ENCODE measurements at places on chromosomes 2 and 18. TPM values are rescaled to one million over a fixed set of nuclear protein-coding genes. Genes with fewer than 3 reads are reported as not detected.

GRCh38 chr2:226825056-226825455 lies 10.8 kb upstream of the RHBDD1 start:
- DNase-seq = no peak

- no peak for DNase-seq
These were observed 374.8 kb upstream of the TRIB2 start for GRCh38 chr2:12341920-12342319.

DNA sequence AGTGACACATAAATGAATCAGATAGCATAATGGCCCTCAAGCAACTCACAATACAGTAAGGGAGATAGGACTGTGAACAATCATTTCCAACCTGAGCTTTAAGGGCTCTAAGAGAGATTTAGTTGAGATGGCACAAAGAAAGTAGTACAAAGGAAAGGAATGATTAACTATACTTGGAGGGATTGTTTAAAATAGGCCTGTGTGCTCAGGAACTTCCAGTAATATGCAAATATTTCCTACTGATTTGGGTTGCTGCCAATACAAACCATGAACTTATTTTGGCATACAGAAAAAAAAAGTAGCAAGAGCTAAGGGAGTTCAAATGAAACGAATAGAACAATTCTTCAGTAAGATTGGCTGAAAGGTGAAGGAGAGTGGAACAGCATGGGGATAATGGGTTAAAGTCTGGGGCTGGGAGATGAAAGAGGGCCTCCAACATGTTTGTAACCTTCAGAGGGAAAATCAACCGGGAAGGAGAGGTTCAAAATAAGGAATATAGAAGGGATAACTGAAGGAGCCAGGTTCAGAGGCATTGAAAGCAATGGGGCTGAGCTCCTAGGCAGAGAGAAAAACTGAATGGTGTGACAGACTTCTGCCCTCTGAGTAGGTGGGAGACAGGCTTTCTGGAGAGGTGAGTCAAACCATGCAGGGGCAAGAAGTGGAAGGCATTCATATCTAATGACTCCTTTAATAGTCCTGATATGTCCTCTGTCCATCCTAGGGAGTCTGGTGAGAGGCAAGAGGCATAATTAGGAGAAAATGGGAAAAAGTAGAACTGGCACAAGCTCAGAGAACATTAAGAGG lies 83.5 kb downstream of the DNAH7 start:
- no peak for DNase-seq

DNA sequence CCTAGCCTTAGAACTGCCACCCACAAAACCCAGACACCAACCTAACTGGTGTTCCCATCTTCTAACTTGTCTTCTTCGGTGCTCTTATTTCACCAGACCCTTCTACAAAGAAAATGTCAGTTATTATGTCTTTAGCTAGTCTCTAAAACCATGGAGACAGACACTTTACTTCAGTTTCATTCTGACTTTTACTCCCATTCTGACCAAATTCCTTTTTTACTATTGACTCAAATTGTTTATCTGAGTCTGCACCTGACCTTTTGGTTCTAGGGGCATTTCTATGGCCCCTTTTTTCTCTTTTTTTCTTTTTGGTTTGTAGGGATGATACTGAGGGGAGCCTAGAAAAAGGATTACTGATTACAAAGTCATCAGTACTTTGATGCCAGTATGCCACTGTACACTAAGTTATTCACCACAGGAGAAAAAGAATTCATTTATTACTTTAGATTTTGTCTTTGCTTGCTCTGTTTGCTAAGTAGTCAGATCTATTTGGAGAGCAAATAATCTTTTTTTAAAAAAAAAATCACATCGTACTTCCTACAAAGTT lies 6.8 kb upstream of the SLC1A4 start:
- peak; percentile 31 for DNase-seq

- DNase-seq = no peak
These were observed 18.3 kb upstream of the CNOT11 start for GRCh38 chr2:101234169-101234938.

DNA sequence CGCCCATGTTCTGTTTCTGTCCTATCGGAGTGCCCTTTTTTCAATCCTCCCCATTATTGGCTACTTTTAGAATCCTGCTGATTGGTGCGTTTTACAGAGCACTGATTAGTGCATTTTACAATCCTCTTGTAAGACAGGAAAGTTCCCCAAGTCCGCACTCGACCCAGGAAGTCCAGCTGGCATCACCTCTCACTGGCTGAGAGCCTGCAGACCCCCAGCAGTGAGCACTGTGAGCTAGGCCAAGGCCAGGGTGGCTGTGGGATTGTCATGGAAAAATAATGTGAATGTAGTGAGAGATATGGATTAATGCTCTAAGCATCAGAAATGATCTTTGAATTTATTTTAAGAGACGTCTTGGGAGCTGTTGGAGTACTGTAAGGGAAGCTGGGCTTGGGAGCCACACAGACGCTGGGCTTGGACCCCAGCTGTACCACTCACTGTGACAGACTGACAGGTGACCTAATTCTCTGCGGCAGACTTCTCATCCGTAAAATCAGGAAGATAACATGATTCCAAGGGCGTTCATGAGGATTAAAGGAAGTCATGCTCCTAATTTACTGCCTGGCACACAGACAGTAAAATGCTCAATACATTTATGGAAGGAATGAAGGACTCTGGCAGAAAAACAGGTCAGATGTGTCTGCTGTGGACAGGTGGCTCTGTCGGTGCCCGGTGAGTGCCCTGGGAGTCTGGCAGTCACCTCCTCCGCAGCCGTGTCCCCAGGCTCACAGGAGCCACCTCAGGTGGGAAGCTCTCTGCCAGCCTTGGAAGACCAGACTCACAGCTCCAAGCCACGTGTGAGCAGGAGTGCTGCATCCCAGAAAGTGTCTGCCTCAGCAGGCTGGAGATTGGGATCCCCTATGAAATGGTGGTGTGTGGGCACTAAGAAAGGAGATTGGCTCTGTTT lies 105.5 kb downstream of the FAM168B start:
- no peak for DNase-seq

- DNase-seq = no peak
These were observed 140.5 kb upstream of the PELI1 start for GRCh38 chr2:64284751-64285150.

DNA sequence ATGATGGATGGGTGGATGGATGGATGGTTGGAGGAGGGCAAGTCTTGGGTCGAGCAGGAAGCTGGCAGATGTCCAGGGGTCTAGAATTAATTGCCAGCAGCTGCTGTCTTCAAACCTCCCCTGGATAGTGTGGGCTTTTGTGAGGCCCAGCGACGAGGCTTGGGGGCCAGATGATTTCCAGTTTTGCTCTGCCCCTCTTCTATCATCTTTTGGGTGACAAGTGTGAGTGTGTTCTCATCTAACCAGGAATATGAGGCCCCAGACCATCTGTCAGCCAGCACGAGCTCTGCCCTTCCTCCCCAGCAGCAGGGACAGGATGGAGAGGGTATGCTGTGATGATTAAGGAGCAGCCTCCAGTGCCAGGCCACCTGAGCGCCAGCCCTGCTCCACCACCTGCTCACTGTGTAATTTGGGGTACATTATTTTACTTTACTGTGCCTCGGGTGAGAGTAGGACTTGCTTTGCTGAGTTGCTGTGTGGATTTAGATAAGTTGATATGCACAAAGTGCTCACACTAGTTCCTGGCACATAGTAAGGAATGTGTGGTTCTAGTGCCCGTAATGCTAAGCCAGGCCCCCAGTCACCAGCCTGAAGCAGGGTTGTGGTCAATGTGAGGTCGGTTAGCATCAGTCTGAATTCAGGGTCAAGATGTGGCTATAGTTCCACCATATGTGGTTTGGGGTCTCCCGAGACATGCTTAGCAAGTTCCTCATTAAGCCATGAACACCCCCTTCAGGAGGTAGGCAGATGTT lies 251.1 kb downstream of the CYP26B1 start:
- DNase-seq = no peak

DNA sequence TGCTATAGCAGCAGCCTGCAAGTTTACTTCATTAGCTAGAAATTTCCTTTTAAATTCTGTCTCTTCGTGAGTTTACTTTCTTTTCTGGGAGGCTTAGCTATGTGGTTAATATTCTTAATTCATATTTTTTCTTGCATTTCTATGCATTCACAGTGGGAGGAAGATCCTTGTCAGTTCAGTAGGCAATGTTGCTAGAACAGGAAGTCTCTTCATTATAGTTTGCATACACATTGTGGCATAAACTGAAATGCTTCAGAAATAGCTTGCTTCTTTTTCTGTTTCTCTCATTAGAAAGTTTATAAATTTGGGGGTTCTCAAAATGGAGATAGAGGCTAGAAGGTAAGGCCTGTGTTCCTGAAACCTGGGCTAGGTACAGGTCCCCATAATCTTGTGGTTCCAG lies 8.1 kb upstream of the ARHGAP15 start:
- DNase-seq = no peak

GRCh38 chr2:16729335-16729734 lies 63.7 kb upstream of the CYRIA start:
- peak; percentile 17 for DNase-seq

DNA sequence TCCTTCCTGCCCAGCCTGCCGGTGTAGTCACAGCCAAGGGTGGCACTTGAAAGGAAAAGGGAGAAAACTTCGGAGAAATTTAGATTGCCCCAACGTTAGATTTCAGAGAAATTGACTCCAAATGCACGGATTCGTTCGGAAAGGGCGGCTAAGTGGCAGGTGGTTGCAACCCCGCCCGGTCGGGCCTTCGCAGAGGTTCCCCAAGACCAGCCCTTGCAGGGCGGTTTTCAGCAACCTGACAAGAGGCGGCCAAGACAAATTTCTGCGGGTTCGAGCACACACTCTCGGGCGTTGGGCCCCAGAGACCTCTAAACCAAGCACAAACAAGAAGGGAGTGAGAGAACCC lies 4.8 kb downstream of the ONECUT2 start:
- peak; percentile 12 for DNase-seq

DNA sequence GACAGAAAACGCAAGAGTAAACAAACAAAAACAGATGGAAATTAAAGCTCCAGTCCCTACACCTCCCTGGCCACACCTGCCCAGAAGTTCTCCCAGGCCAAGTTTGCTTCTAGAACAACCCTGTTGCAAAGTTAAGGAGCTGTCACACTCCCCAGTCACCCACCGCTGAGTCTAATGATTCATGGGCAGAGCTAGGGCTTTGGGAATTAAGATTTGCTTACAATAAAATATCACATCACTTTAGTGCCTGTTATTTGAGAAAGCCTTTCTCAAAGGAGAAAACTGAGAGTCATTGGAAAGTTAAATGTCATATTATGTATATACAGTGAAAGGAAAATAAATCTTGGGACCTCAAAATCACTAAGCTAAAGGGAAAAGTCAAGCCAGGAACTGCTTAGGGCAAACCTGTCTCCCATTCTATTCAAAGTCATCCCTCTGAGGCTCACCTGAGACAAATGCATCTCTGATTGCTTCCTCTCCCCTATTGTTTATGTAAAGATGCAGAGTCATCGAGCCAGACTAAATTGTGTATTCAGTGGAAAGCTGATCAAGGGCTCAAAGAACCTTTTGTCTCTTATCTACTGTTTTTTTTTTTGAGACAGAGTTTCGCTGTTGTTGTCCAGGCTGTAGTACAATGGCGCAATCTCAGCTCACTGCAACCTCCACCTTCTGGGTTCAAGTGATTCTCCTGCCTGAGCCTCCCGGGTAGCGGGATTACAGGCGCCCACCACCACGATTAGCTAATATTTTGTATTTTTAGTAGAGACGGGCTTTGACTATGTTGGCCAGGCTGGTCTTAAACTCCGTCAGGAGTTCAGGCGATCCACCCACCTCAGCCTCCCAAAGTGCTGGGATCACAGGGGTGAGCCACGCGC lies 2.8 kb downstream of the CRYGB start:
- no peak for DNase-seq

The AQP12A gene
- total RNA-seq = not detected

The KIF1A gene
- total RNA-seq = 4.6 TPM

The AOX1 gene
- total RNA-seq = 0.65 TPM

The PROM2 gene
- 0.44 TPM for total RNA-seq

The CDH7 gene
- not detected for total RNA-seq

The SULT6B1 gene
- not detected for total RNA-seq

The ANKRD30B gene
- not detected for total RNA-seq

The DPP4 gene
- 22.4 TPM for total RNA-seq

The DSG1 gene
- total RNA-seq = not detected

The ETAA1 gene
- total RNA-seq = 17.1 TPM

The NTSR2 gene
- not detected for total RNA-seq

Data from activated CD4-positive, alpha-beta T cell treated with anti-CD3 and anti-CD28 coated beads for 36 hours (primary cell).